MCF 10A (cell line): ENCODE measurements at places on chromosomes 4 and X. TPM values are rescaled to one million over a fixed set of nuclear protein-coding genes. Genes with fewer than 3 reads are reported as not detected.

Gene ARHGAP24
- 2.6 and 3.2 TPM in 2 replicates for total RNA-seq

Gene AMOT
- total RNA-seq = 0.09 TPM in 1 of 2 replicates, not detected in the other

Gene SSR4
- 328 and 371 TPM in 2 replicates for total RNA-seq

- peak; percentile 60 for DNase-seq
These were observed 6.1 kb downstream of the SPATA18 start for GRCh38 chr4:52057196-52057595.

DNA sequence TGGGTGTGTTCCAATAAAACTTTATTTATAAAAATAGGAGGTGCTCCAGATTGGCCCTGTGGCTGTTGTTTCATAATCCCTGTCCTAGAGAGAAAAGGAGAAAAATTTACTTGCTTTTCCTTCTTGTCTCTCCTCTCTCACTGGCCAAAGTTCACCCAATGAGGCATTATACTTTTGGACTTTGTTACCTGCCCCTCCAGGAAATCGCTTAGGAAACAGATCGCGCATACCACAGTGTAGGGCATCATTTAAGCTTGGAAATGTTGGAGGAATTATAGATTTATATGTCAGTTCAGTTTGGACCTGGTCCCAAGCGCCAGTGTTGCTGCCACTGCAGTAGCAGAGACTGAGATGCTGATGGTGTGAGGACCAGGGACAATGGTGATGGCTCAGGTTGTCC, 337.6 kb upstream of the NR3C2 start:
- no peak for DNase-seq
